ENCODE measurements at places on chromosomes 2 and 18.

- DNase-seq: no peak
Measured at GRCh38 chr2:100621371-100621951, 58.7 kb downstream of the PDCL3 start.

DNA sequence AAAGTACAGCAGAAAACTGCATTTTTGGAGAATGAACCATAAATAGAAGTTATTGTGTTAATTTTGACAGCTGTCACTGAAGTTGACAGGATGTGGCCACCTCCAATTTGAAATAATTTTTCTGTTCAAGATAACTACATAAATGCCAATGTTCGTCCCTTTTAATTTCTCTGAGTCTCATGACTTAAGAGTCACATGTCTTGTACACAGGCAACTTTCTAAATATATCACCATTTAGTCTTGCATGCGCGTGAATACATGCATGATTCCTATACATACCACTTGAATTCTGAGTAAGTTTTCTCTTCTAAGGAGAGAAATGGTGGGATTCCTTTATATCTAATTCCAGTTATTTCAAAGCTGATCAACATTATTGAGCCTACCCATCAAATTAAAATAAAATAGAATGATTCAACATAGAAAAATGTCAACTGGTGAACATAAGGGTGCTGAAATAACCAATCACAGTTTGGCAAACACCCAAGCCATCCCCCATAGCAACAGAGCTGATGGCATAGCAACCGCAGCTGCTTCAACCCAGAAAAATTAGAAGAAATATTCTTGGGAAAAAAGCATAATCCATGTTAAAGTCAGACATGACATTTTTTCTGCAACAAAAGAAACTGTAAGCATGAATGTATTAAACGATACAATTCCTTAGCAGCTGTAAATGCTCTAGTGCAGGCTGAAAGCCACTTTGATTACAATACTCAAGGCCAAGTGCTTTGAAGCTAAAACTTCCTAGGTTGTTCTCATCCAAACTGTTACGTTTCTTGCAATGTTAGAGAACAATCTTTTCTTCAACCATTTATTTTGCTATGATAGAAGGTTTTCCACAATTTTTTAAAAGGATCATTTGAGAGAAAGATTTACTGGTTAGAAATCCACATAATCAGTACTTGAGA, 282.7 kb downstream of the DLGAP1 start:
- no peak for DNase-seq

DNA sequence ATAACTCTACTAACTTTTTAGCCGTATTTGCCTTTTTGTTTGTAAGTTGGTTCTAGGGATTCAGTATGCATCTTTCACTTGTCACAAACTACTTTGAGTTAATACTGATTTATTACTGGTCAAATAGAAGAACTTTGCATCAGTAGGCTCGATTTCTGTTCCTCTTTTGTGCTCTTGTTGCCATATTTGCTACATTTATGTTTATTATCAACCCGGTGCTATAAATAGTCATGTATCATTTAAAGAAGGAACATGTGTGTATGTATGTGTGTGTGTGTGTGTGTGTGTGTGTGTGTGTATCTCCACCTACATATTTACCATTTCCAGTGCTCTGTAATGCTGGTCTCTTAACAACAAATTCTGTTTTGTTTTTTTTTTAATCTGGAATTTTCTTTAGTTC, 79.6 kb upstream of the B3GNT7 start:
- DNase-seq: no peak

- no peak for DNase-seq
Measured at GRCh38 chr2:51782921-51783765, 751.2 kb upstream of the NRXN1 start.

- DNase-seq: peak; percentile 48
Measured at GRCh38 chr18:63439334-63439733, 17.1 kb upstream of the VPS4B start.

GRCh38 chr2:237434866-237435311, 20.9 kb upstream of the COL6A3 start:
- DNase-seq: no peak

- DNase-seq: no peak
Measured at GRCh38 chr18:28729321-28729720, 552.4 kb upstream of the CDH2 start.

DNA sequence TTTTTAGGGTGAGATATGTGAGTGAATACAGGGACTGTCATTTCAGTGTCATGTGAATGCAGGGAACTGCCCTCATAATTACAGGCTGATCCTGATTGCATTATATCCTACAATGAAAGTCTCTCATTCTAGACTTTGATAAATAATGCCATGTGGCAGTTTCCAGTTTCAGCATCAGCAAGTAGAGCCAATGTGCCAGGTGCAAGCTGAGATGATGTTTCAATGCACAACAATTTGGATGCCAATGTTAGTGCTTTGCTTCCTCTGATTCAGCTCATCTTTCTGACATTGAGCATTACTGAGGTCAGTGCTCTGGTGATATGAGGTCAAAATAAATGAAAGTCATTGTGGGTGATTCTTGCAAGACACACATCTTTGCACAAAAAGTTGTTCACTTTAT, 63.7 kb upstream of the TFPI start:
- no peak for DNase-seq

DNA sequence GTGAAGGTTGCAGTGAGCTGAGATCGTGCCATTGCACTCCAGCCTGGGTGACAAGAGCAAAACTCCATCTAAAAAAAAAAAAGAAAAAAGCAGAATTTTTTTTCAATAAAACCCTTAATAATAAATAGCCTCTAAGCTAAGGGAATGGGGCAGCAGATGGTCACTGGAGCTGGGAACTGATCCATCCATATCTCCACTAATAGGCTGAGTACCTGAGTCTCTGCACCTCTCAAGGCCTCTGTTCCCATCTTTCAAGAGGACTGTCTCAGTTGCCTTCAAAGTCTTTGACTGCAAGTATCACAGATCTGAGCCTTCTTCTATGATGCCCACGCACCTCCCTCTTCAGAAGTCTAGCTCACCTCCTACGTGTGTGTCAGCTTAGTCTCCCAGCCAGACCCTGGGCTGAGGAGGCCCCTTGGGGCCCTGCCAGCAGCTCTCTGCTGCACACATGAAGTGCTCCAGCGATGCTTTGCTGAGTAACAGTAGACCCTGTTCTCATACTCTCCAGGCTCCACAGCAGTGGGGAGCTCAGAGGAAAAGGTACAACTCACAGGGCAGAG, 32.9 kb downstream of the ST8SIA5 start:
- DNase-seq: no peak

All from AG04450 (cell line).